ENCODE measurements at places on chromosomes 5 and 9.

DNA sequence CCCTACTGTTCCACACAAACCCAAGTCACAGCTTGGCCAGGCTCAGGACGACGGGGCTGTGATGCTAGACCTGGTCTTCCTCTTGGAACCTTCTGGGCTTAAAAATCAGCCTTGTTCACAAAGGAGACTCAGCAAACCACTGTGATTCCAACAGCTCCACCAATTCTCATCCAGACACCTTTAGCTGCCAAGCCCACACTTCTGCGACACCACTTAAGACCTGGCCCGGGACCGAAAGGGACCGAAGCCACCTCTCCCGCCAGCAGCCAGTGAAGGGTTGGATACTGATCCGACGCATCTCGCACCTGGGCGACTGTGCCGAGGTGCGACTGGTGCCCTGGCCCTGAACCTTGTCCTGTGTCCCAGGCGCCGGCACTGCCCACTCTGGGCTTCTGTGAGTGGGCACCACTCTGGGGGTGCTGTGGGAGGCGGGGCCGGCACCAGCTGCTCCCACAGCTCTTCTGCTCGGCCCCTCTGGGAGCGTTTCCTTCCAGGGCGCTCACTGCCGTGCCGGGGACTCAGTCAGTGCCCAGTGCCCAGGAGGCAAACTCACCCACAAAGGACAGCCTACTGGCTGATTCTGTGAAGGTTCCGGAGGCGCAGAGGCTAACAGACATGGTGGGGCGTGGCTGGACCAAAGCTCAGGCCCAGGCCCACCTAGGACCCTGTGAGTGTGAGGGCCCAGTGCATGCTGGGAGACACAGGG is 50.9 kb downstream of the EXD3 start:
- no peak for DNase-seq

GRCh38 chr9:99181206-99181605 is 40.5 kb downstream of the ALG2 start:
- no peak for DNase-seq

- DNase-seq: no peak
Observed at GRCh38 chr9:95425910-95426551, 90.7 kb downstream of the PTCH1 start.

DNA sequence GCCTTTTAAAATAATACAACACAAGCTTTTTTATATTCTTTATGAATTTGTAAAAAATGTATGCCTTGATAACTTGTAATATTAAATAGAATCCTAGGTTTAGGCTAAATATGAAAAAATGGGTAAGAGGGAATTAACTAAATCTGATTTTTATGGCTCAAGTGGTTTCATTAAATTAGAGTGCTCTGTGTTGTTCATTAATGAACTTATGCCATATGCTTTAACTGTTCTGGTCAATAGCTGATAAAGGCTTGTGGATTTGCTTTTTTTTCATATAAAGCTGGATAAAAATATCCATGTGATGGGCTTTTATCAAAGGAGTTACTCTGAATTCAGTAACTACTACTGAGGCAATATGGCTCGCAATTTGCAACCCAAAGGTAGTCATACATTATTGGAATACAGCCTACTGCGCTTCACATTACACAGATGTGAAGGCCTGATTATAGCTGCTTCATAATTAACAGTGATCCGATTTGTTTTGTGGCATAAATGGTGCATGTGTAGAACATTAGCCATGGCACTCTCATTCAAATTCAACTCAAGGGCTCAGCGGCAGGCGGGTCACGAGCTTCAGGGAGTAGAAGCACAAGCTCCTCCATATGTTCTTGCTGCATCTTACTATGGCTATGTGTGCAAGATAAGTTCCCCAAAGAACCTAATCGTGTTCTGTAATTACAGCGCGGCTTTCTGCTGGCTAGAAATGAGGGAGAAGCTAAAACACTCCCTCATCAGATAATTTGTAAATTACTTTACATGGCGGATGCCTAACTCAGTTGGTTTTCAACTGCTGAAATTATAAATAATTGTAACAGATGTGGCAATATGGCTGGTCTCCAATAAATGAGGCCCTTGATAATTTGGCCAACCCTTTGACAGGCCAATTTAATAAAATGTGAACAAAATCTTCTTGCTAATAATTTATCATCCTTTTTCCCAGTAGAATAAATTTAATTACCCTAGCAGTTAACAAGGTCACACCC is 188.3 kb downstream of the CNTLN start:
- no peak for DNase-seq

DNA sequence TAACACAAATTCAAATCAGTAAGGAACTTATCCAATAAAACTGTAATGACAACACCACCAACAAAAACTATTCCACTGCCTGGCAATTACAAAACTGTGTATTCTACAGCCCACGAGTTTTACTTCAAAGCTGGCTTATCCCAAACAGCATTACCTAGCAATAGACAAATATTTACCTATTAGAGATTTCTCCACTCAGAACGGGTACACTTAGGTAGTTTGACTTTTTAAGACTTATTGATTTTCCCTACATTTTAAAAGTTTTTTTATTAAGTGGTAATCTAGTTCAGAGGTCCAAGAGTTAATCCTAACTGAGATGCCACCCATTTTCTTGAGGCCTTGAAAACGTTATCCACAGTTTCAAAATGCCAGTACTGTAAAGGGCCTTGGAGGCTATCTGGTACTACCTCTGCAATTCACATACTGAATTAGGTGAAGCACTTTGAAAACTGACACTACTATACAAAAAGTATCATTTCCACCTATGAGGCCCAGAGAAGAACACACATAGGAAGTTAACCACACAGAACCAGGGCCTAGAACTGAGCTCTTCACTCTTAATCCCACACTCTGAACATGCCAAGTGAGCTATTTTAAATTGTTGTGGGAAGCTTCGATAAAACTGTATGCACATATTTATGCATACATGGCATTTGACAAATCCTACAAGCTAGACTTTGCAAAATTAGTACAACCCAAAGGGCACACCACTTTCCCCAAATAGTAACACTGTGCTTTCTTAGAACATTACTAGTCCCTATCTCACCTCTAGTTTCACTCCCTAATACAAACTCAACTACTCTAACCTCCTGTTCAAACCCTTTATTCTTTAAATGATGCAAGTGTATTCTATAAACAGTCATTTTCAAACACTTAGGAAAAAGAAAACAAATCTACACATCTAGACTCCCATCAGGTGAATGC is 2.1 kb downstream of the NADK2 start:
- no peak for DNase-seq

GRCh38 chr9:99143655-99144054 is 38.7 kb downstream of the TGFBR1 start:
- no peak for DNase-seq

- peak; percentile 10 for DNase-seq
Observed at GRCh38 chr9:104682642-104683041, 11.7 kb upstream of the OR13D1 start.

- no peak for DNase-seq
Observed at GRCh38 chr5:135313946-135314345, 85.1 kb downstream of the MACROH2A1 start.

- DNase-seq: no peak
Observed at GRCh38 chr5:40976836-40977235, 67.5 kb downstream of the C7 start.

- no peak for DNase-seq
Observed at GRCh38 chr5:95734187-95734586, 3.1 kb downstream of the RHOBTB3 start.

GRCh38 chr5:2492476-2492875 is 259.0 kb downstream of the IRX2 start:
- DNase-seq: no peak

- DNase-seq: no peak
Observed at GRCh38 chr9:127751269-127752054, 16.4 kb upstream of the TOR2A start.

DNA sequence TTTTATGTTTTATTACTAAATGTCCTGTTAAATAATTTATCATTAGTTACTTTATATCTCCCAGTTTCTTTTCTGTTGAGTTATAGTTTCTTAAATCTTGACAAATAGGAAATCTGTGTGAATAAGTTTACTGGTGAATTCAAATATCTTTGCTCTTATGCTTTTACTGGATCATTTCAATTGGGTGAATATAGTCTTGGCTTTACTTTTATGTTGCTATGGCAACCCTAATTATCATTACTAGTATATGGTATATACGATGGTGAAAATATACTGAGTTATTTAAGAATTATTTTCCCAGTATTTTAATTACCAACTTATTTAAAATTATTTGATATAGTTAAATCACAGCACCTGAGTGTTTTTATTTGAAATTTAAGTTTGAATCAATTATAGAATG is 363.0 kb downstream of the CDH10 start:
- no peak for DNase-seq

- DNase-seq: no peak
Observed at GRCh38 chr9:114945616-114946412, 15.4 kb upstream of the TNFSF8 start.

- no peak for DNase-seq
Observed at GRCh38 chr5:133663397-133664054, 51.2 kb upstream of the FSTL4 start.

DNA sequence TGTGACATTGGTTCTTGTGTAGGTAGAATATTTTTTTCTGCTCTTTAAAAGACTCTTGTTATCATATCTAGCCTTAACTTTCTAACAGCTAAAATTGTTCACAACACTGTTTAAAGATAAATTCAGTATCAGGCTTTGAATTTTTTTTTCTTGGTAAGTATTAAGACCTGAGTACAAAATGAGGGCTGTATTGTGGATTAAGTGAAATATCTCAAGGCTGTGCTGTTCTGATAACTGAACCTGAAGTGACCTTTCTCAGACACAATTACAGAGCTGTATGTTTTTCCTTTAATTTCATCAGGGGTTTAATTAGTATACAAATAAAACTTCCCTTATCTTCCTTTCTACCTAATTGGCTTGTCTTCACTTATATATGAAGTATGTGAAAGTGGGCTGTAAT is 290.5 kb downstream of the CCDC171 start:
- DNase-seq: no peak

- DNase-seq: no peak
Observed at GRCh38 chr5:31334061-31334860, 140.8 kb downstream of the CDH6 start.

- no peak for DNase-seq
Observed at GRCh38 chr9:137396227-137396626, 26.7 kb downstream of the EXD3 start.

GRCh38 chr5:88890070-88890781 is 7.2 kb upstream of the MEF2C start:
- DNase-seq: no peak

- DNase-seq: peak; percentile 56
Observed at GRCh38 chr5:94849821-94850736, 231.6 kb downstream of the SLF1 start.

DNA sequence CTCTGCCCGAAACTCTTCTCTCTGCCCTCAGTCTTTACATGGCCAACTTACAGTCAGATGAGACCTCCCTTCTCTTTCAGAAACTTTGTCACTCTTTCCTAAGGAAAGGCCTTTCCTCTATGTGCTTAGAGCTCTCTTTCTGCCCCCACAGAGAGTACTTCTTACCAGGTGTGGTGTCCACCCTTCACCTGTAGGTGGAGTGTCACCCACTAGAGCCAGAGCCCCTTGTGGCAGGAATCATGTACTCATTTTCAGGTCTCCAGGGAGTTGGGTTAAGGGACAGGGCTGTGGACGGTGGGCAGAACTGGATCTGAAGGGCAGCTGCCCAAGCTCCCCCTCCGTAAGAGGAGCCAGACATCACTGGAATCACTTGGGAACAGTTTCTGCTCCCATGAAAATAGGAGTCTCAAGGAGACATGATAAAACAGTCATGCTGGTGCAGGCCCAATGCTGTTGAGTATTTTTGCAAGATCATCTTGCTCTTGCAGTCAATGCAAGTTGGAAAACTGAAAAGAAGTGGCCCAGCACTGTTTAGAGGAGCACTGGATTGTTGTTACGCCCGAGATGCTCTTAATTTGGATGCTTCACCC is 436.7 kb downstream of the ZSWIM6 start:
- DNase-seq: no peak

DNA sequence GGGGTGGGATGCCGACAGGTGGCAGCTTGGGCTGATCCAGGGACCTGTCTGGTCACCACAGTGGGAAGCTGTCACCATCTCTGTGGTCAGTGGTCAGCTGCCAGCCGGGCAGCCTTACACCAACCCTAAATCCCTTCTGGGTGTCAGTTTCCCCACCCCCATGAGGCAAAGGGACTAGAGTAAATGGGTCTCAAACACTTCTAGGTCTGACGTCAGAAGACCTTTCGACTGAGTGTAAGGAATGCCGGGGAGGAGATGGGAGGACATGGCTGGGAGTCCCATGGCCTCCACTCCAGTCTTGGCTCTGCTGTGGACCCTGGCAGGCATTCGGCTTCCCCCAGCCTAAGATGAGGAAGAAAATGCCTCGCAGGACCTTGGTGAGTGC is 40.3 kb upstream of the SLC25A51 start:
- no peak for DNase-seq

GRCh38 chr9:132832171-132832881 is 45.8 kb downstream of the AK8 start:
- no peak for DNase-seq

DNA sequence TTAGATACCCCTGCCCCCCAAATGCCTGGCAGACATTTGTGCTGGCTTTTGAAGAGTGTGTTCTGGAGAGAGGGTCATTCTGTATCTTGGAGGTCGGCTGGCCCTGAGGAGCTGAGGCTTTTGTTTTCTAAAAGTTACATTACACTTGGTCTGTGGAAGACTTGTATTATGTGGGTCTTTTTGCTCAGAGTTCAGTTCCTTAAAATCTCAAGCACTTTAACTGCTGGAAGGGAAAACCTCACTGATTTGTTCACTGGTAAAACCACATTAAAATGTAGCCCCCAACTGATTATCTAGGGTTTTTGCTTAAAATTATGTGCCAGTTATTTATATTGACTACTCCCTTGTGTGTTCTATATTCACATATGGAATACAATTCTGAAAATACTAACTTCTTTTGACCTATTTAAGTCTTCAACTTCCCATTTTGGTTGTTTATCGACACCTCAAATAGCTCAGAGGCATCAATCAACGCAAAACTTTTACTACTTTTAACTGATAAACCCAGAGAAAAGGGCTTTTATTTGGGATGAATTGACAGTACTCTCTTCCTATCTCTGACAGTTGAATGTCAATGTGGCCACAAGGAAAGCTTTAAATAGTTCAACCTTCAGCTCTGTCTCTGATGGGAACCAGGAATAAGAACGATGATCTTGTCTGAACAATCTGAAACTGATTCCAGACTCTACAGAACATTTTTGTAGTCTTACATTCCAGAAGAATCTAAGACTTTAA is 54.0 kb upstream of the MAP3K1 start:
- no peak for DNase-seq

DNA sequence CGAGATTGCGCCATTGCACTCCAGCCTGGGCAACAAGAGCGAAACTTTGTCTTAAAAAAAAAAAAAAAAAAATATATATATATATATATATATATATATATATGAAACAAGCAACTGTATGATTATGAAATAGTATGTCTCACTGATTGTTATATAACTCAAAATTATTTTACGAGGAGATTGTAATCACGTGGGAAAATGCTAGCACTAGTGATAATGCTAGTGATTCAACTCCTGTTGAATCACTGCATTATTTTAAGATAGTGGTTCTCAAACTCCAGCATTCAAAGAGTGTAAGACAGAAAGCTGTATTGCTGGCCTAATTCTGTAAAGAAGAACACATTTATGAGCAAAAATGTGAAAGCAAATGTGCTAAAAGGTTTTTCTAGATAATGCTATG is 12.4 kb upstream of the PTPN3 start:
- no peak for DNase-seq

- no peak for DNase-seq
Observed at GRCh38 chr9:127131871-127132270, 9.4 kb upstream of the ANGPTL2 start.

Data from CD4-positive, alpha-beta T cell treated with Interleukin-4 for 4 hours (primary cell).